ENCODE measurements at places on chromosomes 6 and 20.

- DNase-seq, result no peak
Measured at GRCh38 chr6:38039502-38039901, 220.0 kb downstream of the ZFAND3 start.

DNA sequence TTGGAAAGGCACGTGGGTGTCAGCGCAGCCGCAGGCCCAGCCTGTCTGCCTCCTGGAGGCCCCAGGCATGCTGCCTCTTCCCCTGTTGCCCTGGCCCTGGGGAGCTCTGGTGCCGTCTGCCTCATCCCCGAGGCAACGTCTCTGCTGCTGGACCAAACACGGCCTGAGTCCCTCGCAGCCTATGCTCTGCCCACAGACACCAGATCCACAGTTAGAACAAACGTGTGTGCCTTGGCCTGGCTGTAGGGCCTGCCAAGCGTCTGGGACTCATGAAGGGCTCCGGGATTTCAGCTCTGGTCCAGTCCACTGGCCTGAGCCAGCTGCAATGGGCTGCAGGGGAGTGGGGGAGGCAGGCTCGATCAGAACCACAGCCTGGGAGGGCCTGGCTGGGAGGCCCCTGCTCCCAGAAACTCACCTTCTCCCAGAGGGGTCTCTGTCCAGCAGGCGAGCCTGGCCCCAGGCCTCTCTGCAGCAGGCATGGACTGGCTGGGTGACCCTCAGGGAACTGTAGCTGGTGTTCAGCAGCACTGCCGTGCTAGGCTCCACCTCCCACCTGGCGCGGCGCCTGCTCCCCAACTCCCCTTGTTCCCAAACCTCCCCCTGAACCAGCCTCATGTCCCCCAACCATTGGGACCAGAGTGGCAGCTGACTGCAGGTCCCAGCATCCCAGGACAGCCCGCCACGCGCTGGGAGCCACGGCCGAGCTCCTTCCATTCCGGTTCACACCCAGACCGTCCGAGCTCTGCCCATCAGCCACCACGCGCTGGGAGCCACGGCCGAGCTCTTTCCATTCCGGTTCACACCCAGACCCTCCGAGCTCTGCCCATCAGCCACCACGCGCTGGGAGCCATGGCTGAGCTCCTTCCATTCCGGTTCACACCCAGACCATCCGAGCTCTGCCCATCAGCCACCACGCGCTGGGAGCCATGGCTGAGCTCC lies 197.0 kb downstream of the DLL1 start:
- DNase-seq, result no peak

GRCh38 chr6:5435449-5435848 lies 174.1 kb downstream of the FARS2 start:
- no peak for DNase-seq

DNA sequence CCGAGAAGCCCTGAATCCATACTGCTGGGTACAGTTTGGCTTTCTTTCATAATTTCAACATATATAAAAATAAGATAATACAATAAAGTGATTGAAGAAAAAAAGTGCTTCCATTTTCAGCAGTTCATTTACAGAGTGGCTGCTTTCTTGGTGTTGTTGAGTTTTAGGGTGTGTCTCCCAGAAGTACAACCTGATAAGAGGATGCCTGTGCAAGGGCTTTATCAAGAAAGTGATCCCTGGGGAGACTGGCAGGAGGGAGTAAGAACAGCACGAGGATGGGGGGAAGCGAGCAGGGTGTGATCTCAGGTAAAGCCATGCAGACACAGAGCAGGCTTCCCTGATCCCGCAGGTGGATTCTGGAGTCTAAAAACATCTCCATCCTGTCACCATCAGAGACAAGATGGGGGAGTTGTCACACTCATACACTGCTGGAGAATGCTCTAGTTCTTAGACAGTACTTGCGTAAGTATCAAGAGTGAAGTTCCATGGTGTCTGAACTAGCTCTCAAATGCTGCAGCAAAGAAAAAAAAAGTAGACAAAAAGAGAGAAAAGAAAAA lies 395.9 kb downstream of the CDH26 start:
- DNase-seq, result no peak

GRCh38 chr6:38100380-38100779 lies 280.9 kb downstream of the ZFAND3 start:
- no peak for DNase-seq

GRCh38 chr6:11092668-11093375 lies 812 bp upstream of the SMIM13 start:
- peak; percentile 28 for DNase-seq

- DNase-seq, result no peak
Measured at GRCh38 chr6:41871691-41872090, 23.5 kb downstream of the USP49 start.

DNA sequence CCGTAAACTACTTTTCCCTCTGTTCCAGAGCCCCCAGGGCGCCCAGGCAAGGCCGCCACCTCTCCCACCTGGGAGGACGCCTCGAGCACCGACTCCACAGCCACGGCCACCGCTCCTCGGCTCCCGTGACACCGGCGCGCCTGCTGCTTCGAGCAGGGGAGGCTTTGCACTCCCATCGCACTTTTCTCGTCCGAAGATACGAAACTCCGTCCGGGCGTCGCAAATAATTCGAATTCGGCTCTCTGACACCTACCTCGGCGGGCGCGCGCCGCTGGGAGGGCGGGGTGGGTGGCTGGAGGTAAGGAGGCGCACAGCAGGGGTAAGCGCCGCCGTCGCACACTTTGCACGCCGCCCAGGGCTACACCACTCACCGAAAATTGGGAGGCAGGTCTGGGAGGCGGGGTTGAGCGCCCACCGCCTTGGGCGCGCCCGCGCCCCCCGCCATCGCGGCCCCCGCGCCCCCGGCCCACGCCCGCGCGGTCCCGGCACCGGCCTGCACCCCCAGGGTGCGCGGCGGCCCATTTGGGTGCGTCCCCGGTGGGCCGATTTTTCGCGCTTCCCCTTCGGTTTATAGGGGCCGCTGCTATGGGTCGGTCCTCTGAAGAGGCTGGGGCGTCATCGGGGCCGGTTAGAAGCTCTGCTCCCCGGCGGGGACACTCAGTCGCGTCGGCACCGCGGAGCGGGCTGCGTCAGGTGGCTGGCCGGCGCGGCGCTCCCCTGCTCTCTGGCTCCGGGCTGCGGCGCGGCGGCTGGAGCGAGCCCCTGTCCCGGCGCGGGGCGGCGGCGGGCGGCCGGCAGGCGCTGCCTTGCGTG lies 36.2 kb downstream of the GNAS start:
- no peak for DNase-seq

DNA sequence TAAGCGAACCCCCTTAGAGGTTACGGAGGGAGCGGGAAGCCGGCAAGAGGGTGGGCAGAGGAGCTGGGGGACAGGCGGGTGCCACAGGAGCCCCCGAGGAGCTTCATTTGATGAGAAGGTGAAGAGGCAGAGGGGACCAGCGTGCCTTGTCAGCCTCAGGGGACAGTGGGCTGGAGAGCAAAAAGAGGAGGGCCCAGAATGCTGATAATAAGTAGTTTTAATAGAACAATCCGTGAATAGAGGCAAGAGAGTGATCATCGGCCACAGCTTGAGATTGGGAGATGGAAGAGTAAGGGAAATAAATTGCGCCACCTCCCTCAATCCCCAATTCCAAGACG lies 1.3 kb downstream of the COL19A1 start:
- no peak for DNase-seq
